ENCODE measurements at places on chromosomes 12 and 14.

DNA sequence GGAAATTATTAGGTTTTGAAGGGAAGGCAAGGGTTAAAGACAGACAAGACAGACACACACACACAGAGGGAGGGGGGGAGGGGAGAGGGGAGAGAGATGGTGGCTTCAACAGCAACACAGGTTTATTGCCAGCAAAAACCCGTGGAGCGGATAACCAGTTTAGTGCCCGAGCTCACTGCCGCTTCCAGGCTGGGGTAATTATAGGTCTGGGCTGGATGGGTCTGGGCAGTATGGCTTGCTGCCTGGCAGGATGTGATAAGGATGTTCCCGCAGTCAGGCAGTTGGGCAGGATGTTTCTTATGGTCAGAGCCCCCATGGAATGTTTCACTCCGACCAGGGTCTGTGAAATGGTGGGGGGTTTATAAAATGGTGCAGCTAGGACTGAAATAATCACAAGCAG is 4.4 kb upstream of the TDRD9 start:
- no peak for DNase-seq

DNA sequence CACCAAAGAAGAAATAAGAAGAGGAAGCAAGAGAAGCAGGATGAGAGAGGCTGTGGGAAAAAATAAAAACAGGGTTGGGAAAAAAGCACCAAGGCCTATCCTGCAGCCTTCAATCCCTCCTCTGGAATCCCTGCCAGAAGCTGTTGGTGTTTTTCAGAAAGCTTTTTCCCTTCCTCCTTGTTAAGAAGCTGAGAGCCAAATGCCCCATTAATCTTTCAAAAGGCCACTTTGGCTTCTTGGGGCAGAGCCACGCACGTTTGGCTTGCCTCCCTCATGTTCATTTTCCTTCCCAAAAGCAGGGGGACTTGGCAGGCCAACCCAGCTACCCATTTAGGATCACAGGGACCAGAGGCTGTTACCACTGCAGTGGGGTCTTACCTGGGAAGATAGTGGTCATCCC is 365.3 kb downstream of the NUAK1 start:
- peak; percentile 15 for DNase-seq

GRCh38 chr14:30853946-30854345 is 20.4 kb upstream of the COCH start:
- no peak for DNase-seq

DNA sequence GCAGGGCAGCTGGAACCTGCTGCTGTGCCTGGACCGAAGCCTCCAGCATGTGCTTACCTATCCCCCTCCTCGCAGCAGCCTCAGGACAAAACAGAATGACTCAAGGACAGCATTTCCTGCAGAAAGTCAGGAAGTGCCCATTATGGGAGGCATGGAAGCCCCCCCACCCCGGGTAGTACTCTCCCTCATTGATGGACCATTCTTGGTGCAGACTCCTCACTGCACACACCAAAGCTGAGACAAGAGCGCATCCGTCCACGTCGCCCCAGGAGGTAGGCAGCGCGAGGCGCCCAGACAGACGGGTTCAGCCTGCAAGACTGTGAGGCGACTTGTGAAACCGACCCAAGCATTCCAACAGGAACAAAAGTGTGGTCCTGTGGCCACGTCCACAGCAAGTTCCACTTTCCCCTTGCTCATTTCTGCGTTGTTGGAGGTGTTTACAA is 243.9 kb upstream of the ATXN7L3B start:
- no peak for DNase-seq

DNA sequence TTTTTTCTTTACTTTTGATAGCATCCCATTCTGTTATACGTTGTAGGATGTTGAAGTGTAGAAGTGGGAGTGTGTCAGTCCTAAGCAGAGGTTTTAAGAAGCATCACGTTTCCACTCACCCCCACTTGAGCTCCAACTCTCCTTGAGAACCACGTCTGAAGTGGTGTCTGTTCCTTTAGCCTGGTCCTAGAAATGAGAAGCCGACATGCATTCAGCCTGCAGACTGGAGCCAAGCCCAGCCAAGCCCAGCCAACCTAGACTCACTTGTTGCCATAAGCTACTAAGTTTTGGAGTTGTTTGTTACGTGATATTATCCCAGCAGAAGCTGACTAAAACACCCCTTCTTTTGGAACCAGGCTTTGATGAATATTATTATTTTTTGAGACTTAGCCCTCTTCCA is 4.4 kb upstream of the ELK3 start:
- DNase-seq, result no peak

GRCh38 chr14:29016050-29016900 is 249.7 kb downstream of the FOXG1 start:
- peak; percentile 64 for DNase-seq
